ENCODE measurements at places on chromosomes 12 and 14.

DNA sequence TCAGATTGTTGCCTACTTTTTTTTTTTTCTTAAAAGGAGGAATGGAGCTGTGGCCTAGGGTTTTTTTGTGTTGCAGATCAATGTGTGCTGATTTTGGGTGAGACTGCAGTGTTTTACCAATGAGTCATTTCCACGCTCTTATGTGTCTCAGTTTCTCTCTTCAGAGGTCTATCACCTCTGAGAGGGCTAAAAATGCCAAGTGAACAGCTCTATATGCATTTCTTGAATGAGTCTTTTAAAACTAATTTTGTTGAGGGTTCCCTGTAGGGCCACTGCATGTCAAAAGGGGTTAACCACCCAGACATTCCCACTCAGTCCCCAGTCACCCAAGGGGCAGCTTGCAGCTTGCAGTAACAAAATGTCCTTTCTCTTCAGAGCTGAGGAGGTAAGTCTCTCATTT, 24.3 kb upstream of the GLIPR1L2 start:
- DNase-seq, result no peak

- no peak for DNase-seq
Observed at GRCh38 chr12:28759333-28759732, 389.7 kb upstream of the FAR2 start.

DNA sequence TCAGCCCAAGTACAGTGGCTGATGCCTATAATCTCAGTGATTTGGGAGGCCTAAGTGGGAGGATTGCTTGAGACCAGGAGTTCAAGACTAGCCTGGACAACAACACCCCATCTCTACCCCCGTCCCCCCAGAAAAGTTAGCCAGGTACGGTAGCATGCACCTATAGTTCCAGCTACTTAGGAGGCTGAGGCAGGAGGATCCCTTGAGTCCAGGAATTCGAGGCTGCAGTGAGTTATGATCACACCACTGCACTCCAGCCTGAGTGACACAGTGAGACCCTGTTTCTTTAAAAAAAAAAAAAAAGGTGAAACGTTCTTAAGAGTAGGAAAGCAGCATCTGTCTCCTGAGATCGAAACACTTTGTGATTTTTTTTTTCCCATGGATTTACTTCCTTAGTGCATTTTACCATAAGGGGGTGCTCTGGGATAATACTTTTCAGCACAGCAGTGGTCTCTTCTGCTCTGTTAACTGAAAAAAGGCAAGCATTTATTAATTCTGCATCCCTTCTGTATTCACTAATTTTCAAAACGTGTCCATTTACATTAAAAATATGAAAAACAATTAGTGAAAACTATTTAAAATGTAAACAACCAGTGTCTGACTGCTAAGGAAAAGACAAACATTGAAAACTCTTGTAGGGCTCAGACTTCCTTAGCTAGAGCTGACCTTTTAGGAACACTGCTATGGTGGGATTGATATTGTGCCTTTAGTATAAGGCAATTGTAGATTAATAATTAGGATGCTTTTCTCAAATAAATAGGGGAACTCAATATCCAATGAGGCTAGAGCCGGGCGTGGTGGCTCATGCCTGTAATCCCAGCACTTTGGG, 31.2 kb upstream of the USP44 start:
- no peak for DNase-seq

GRCh38 chr12:106910202-106910601, 45.5 kb upstream of the TMEM263 start:
- peak; percentile 4 for DNase-seq

DNA sequence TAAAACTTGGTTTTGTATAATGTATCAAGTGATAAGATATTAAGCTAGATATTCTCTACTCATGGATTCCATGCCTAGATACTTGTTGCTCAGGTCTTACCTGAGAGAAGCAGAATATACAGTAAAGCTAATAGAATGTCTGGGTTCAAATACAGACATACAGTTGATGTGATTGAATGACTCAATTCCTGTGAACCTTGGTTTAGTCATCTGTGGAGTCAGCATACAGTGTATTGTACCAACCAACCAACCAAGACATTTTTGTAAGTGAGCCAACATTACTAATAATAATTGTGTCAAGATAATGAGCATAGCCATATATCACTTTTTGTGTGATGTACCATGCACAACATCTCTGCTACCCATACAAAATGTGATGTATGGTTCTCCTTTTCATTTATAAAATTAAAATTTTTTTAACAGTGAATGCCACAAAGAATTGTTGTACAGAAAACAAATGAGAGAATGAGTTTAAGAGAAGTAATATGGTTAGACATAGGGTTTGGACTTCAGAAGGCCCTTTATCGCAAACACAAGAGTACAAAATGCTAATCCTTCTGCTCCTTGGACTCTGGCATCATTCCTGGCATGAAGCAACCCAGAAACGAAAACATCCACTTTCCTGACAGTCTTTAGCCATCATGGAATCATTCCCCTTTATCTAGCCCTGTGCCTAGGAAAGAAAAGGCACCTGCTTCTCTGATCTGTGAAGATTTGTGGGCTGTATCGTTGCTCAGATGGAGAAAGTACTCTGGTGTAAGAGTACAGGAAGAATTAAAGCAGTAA, 977.2 kb upstream of the USP15 start:
- DNase-seq, result no peak

GRCh38 chr12:85711735-85712390, 124.3 kb downstream of the RASSF9 start:
- no peak for DNase-seq

DNA sequence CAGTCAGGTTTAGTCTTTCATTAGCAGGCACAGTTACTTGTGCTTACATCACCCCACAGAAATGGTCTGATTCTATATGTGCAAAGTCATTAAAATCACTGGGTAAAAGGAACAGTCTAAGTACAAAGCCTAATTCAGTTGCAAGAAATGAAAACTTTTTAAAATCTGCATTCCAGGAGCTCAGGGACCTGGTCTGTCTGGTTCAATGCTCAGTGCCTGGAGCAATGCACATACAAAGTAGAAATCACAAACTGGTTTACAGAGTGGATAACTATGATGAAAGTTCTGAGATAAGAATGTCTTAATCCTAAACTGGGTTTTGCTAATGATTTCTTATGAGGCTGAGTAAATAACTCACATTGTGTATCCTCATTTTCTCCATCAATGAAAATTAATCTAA, 28.7 kb downstream of the LMNTD1 start:
- DNase-seq, result no peak

DNA sequence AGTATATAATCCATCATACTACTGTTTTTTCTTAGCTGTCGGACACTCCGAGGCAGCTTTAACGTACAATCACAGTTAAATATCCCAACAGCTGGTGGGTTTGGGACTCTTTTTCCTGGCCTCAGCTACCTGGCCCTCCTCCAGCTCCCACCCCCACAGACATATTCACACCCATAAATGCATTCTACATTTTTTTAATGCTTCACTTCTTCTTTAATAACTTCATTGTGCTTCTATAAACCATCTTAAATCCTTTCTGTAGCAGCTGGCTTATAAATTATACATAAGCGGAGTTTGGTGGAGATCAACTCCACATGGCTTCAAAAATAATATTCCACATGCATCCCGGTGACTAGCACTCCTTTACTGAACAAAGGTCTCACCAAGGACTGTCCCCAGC, 33.3 kb downstream of the TDG start:
- DNase-seq, result no peak

DNA sequence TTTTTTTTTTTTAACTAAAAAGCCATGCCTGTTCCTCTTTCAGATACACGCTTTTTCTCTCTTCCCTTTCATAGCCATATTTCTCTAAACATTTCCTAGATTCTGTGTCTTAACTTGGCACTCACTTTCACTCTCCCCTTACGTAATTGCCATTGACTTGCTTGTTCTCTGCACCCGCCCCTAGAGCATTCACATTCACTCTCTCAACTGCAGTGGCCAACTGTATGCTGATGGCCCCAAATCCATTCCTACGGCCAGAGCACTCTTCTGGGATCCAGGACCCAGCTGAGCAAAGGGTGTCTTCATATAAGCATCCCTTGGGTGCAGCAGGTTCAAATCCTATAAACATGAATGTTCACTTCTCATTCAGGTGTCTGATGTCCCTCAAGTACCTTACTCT, 59.5 kb downstream of the CKB start:
- no peak for DNase-seq

DNA sequence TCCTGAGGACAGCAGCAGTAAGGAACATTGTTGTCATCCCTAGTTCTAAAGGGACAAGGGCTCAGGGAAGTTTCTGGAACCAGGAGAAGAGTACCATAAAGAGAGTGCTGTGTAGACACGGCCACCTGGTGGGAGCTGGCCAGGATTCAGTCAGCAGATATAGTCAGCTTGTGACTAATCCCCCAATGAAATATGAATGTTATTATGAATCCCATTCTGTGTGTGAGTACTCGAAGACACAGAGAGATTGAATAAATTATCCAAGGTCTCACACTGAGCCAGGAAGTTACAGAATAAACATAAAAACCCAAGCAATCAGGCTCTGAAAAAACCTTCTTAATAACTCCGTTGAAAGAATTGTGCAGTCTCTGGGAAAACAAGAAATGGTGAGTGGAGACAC, 1359.5 kb downstream of the AACS start:
- DNase-seq, result no peak

DNA sequence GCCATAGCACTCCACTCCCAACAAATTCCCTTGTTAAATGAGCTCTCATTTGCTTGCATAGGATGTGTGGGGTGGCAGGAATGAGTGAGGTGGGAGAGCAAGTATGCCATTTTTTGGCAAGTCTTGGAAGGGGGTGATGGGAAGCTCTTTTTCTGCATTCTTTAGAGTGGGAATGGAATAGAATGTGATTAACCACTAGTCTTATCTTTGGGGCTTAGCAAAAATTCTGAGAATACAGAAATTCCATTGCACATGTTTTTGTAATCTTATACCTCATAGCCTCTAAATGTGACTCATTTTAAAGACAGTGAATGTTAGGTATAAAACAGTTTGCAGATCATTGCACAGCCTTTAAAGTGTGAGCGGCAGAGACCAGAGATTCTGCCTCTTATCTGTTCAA, 28.4 kb upstream of the NEDD1 start:
- no peak for DNase-seq

- DNase-seq, result no peak
Observed at GRCh38 chr12:108732489-108733229, 1.3 kb upstream of the CORO1C start.
